GM04503 (cell line): ENCODE measurements at places on chromosomes 11 and 22.
A peak's percentile ranks its signal among the peaks of the same experiment; 100 is the strongest.

DNA sequence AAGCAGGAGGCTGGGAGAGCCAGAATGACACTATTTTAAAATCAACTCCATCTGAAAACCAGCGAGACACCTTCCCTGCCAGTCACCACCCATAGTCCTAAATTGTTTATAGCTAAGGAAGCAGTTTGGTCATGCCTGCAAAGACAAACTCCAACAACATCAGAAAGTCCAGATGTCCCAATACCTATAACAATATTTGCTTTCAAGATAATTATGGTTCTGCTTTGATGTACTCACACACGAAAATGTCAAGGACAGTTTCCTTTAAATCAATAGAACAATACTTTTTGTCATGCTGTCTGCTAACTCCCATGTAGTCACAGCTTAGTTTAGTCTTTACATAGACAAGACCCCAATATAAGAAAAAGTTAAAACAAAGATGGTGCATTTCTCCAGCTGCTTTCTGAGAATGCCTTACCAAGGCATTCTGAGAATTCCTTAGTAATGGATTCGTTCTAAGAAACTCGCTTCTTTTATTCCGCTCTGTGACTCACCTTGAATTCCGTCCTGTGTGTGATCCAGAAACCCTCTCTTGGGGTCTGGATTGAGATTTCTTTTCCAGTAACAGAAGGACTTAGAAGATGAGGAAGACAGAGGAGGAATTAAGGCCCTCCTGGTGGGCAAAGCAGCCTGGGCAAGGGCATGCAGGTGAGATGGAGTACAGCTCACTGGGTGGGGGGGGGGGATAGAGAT, 9.6 kb upstream of the SCGB2A2 start:
- DNase-seq = no peak

GRCh38 chr11:5279471-5280090, 9.8 kb upstream of the HBE1 start:
- no peak for DNase-seq

- no peak for DNase-seq
Measured at GRCh38 chr22:50568626-50569025, 5.9 kb upstream of the SYCE3 start.

GRCh38 chr11:21794306-21794705, 398.6 kb upstream of the ANO5 start:
- DNase-seq = no peak

DNA sequence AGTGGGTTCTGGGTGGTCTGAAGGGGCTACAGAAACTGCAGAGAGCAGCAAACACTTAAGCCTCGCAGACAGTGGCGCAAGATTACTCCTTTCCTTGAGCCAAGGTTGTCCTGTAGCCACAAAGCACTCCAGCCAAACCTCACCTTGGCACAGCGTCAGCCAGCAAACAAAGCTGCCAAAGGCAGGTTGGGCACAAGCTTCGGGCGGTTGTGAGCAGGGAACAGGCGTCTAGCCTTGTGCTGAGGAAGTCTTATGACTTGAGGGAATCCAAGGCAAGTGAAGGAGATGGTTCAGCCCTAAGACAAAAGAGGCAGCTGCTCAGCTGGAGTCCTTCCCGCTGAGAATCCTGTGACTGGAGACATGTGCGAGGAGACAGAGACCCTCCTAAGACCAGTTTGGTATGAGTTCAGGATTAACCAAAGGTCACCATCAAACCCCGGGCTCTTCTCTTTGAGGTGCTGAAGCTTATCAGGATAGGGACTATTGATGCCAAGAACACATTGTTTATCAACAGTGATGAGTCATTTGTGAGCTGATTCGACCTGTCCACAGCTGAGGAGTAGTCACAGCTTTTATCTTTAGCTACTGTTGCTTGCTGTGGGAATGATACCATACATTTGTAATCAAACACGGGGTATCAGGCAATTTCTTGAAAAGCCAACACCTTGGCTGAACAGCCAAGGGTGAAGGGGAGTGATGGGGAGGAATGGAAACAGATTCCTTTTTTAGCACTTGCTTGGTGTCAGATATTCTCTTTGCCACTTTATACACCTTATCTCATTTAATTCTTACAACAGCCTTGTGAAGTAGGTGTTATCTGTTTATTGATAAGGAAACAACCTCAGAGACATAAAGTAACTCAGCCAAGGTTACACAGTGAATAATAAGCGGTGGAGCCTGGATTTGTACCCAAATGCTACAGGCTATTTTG, 4.6 kb downstream of the ADM start:
- peak; percentile 94 for DNase-seq

DNA sequence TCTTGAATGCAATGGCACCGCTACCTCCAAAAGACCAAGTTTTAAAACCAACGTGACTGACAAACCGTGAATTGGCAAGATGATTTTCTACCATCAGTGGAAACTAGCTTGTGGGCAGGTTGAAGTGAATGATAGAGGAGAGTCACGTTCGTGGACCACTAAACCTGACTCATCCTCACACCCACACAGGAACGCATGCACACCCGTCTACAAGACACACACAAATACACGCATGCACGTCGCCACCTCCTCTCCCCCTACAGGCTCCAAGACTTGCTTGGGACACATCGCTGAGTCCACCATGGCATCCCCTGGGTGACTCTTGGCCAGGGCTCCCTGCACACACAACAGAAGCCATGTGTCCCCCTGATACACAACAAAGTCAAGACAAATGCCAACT, 14.4 kb downstream of the TMPRSS6 start:
- no peak for DNase-seq

GRCh38 chr11:122983438-122984185, 2.0 kb upstream of the BSX start:
- DNase-seq = no peak

DNA sequence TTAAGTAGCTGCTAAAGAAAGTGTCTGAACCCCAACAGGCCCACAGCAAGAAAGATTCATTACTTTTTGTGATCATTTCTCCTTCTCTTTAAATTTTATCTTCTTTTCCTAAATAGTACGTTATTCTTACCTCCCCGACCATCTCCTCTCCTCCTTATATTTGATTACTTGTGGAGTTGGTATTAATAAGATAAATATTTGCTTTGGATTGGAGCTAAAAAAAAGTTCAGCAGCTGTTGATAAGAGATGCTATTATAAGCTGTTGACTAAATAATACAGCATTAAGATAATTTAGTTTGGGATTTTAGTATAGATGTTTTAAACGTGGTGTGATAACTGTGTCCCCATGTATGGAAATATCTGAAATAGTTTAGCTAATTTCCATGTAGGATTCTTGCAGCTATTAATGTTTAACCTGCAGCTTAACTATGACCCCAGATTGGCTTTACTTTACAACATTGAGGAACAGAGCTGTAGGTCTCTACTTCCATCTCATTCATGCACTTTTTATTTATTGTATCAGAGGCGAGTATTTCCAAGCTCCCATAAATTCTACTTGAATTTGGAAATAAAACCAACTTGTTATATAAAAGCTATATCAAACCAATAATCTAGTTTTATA, 37.8 kb downstream of the ZNF143 start:
- no peak for DNase-seq

- no peak for DNase-seq
Measured at GRCh38 chr22:23485490-23485889, 94.6 kb downstream of the IGLL1 start.

- DNase-seq = no peak
Measured at GRCh38 chr11:48129697-48130395, 86.8 kb upstream of the OR4B1 start.

GRCh38 chr11:46534711-46535110, 59.1 kb downstream of the AMBRA1 start:
- DNase-seq = no peak

DNA sequence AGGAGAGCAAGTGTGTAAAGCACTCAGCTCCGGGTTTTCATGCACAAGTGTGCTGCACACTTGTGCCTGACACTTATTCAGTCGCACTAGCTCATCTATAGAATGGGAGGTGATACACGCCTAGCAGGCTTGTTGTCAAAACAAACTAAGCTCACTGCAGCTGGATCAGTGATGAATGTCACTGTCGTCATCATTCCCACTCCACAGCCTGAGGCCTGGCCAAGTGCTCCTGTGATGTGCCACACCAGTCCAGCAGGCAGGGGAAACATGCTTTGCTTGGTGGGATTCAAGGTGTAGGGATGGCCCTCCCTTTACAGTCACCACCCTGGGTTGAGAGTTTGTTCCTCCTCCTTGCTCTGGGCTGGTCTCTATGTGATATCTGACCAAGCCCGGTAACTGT, 6.8 kb downstream of the MPST start:
- DNase-seq = no peak

DNA sequence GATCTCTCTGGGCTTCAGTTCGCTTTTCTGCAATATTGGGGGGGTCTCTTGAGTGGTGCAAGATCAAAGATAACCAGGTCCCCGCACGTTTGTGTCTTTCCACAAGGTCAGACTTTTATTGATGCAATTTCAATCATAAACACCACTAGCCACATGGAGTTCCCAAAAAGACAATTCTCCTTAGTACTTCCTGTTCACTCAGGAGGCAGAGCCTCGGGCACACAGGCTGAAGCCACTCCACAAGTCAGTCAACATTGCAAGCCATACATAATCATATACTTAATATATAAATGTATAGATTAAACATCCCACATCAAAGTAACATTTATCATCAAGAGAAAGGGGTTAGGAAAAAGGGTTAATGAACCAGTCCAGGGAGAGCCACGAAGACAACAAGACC, 12.0 kb downstream of the ST14 start:
- no peak for DNase-seq

- DNase-seq = no peak
Measured at GRCh38 chr11:115643549-115644270, 139.5 kb upstream of the CADM1 start.

DNA sequence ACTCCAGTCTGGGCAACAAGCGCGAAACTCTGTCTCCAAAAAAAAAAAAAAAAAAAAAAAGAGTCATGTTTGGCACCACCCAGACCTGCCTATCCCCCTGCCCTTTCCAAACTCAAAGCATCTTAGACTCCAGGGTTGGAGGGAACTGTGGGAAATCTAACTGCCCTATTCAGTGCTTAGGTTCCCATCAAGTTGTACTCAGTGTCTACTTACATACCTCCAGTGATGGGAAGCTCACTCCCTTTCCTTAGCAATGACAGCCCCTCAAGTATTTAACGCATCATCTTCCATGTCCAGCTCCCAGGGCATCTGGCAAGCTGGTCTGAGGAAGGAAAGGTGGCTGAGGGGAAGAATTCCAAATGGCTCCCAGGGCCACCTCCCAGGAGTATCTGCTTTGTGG, 3.0 kb downstream of the ACTN3 start:
- DNase-seq = no peak

GRCh38 chr11:70569618-70569890, 171.2 kb downstream of the CTTN start:
- no peak for DNase-seq

DNA sequence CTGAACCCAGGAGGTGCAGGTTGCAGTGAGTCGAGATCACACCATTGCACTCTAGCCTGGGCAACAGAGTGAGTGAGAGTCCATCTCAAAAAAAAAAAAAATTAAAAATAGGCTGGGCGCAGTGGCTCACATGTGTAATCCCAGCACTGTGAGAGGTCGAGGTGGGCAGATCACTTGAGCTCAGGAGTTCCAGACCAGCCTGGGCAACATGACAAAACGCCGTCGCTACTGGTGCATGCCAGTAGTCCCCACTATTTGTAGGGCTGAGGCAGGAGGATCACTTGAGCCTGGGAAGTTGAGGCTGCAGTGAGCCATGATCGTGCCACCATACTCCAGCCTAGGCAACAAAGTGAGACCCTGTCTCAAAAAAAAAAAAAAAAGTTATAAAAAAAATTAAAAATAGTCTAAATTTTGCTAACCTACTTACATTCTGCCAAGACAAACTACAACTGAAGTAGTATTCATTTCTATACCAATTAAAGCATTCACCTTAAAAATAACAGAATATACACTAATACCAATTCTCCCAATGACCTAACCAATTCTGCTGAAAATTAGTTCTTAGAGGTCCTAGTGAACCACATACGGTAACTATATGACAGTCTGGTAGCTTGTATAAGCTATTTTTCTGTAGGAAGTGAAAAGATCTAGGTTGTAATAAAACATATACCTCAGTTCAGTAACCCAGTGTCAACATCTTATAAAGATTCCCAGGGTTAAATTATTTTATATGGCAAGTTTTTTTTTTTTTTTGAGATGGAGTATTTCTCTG, 7.1 kb downstream of the DDX6 start:
- DNase-seq = no peak

DNA sequence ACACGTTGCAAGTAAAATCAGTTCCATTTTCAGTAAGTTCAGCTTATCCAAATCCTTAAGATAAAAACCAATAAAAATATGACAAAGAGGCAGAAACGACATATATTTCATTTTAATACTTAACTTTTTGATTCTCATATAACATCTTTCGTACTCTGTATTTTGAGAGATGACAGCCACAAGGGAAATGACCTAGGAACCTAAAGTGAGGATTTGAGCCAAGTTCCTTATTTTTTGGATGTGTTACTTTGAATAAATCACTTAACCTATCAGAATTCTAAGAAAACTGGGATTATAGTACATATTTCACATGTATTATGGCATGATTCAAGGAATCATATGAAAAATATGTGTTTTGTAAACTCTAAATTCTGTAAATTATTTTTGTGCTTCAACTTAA, 143.6 kb upstream of the TRPC6 start:
- DNase-seq = no peak

- peak; percentile 82 for DNase-seq
Measured at GRCh38 chr22:41966607-41967240, 2.5 kb upstream of the SEPTIN3 start.

DNA sequence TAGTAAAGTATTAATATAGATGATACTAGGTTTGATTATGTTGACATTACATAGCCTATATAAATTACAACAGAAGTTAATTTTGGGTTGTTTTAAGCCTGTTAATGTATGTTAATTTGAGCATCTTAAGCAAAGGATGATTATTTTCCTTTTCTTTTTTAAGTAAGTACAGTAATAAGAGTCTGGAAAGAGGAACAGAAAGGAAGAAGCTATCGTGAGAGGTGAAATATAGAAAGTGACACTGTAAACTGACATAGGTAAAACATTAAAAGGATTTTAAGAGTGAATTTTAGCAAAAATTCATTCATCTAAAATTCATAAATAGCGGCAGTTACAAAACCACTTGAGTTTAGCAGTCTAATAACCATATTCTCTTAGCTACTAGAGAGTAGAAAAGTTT, 45.5 kb downstream of the FAR1 start:
- no peak for DNase-seq

GRCh38 chr11:10481560-10482349, 26.7 kb downstream of the AMPD3 start:
- no peak for DNase-seq

- no peak for DNase-seq
Measured at GRCh38 chr11:9075556-9075955, 15.8 kb downstream of the SCUBE2 start.

- no peak for DNase-seq
Measured at GRCh38 chr11:65505466-65506289, 6.8 kb downstream of the MALAT1 start.
